ENCODE measurements at places on chromosomes 5 and 9.

DNA sequence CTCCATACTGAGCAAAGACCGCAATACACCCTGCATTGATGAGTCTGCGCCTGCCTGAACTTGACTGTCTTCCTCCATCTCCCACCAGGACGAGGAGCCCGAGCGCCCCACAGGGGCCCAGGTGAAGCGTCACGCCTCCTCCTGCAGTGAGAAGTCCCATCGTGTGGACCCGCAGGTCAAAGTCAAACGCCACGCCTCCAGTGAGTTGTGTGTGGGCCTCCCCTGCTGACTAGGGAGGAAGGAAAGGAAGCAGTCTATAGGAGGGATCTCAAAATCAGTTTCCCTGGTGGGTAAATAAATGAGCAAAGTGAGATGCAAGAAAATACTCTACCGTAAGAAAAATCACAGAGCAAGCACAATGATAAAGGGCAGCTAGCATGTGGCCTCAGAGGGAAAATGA lies 22.8 kb upstream of the GRPEL2 start:
- H3K4me1 ChIP-seq, result no peaks in the 10 kb centered on the region
- no peak overlapping the region for H3K27ac ChIP-seq

DNA sequence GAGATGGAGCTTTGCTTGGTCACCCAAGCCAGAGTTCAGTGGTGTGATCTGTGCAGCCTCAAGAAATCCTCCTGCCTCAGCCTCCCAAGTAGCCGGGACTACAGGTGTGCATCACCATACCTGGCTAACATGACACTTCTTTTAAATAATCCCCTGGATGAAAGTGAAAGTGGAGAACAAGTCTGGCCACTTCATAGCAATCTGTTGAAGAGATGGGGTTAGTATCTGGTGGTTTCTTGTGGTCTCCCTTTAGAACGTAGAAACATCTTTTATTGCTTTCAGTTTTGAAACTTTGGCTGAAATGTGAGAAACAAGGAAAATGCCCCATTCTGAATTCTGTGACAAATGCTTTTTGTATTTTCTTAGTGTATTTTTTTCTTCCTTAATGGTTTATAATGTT lies 452.5 kb upstream of the RIOK2 start:
- no peak for DNase-seq
- no peaks in the 10 kb centered on the region for H3K36me3 ChIP-seq
- no peak overlapping the region for H3K4me3 ChIP-seq
- peaks cover 4% of the 10 kb centered on the region for H3K4me1 ChIP-seq
- H3K27ac ChIP-seq, result no peak overlapping the region
- no peaks in the 10 kb centered on the region for H3K27me3 ChIP-seq

- H3K4me1 ChIP-seq, result no peaks in the 10 kb centered on the region
- no peak overlapping the region for H3K27ac ChIP-seq
- no peaks in the 10 kb centered on the region for H3K27me3 ChIP-seq
- no peak overlapping the region for H3K4me3 ChIP-seq
- no peaks in the 10 kb centered on the region for H3K36me3 ChIP-seq
Measured at GRCh38 chr5:17455942-17456341, 42.1 kb upstream of the TAF11L2 start.

- no peaks in the 10 kb centered on the region for H3K4me1 ChIP-seq
- no peak for DNase-seq
- no peaks in the 10 kb centered on the region for H3K36me3 ChIP-seq
- H3K27me3 ChIP-seq, result peaks cover 30% of the 10 kb centered on the region
- H3K4me3 ChIP-seq, result no peak overlapping the region
Measured at GRCh38 chr5:170493028-170493820, 10.6 kb upstream of the KCNIP1 start.

DNA sequence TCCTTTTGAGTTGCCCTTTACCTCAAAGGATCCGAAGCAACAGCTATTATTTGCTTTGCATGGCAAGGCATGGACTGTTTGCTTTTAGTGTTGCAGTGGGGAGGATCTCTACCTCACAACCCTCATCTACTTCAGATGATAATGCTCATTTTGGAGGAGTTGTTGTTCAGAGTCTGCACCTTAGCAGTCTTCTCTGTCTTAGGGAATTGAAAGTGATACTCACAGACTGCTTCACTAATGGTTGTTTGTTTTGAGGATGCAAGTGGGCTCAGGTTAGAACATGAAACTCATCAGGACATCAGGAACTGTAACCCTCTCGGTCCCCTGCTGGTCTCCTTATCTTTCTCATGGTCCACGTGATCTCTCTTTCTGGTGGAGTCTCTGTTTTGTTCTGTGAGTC lies 172.9 kb upstream of the ANKH start:
- no peaks in the 10 kb centered on the region for H3K4me1 ChIP-seq
- H3K27me3 ChIP-seq, result no peaks in the 10 kb centered on the region
- DNase-seq, result no peak
- no peak overlapping the region for H3K27ac ChIP-seq
- no peak overlapping the region for H3K4me3 ChIP-seq

DNA sequence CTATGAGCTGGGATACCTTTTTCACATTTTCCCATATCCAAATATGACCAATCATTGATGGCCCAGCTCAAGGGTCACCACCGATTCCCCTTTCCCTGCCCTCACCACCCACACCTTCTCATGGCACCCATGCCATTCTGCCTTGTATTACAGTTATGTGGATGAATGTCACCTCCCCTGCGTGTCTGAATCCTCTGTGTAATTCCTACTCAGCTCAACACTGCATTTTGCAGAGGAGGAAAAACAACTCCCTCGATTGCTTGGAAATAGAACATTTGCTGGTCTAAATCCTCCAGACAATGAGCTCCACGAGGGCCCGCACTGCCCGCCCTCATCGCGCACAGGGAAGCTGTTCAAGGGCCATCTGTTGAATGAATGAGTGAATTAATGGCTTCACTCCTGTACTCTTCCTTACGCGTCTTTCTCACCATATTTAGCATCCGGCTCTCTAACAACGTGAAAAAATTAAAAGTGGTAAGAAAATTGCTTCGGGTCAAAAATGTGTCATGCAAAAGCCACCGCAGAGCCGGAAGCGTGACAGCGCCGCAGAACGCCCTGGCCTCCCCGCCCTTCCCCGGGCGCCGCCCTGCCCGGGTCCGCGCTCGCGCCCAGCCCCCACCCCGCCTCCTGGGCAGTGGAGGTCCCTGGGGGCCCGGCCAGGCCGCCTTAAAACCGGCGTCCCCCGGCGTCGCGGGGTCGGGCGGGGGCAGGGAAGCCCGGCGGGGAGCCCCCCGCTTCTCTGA lies 704 bp downstream of the SUSD1 start:
- peaks cover 31% of the 10 kb centered on the region for H3K36me3 ChIP-seq
- peak overlapping the region; percentile 88 for H3K27ac ChIP-seq
- peaks cover 56% of the 10 kb centered on the region for H3K4me1 ChIP-seq
- DNase-seq, result peak; percentile 86

DNA sequence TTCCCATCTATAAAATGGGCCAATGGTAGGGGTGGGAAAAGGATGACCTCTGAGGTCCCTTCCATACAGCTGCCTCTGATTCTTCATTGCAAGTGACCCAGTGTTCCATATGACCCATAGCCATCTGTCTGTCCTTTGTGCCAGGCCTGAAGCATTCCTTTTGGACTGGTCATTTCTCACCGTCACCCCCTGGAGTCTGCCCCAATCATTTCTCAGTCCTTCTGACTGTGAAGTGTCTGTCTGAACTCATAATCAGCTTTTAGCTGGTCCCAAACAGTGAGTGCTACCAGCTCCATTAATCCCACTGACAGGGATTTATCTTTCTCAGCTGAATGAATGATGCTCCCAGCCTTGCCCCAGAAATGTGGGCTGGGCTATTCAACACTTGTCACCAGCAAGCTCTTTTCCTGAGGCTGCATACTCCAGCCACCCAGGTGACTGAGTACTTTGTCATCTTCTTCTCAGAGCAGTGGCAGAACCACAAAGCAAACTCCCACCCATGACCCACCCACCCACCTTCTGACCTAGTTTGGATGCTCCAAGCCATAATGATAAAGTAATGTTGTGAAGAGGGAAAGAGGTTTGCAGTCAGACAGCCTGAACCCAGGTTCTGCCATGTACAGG lies 37.4 kb downstream of the KCNIP1 start:
- H3K4me1 ChIP-seq, result no peaks in the 10 kb centered on the region
- no peak overlapping the region for H3K27ac ChIP-seq
- peaks cover 24% of the 10 kb centered on the region for H3K27me3 ChIP-seq
- no peak for DNase-seq
- no peak overlapping the region for H3K4me3 ChIP-seq

GRCh38 chr5:19910136-19910535 lies 77.9 kb downstream of the CDH18 start:
- H3K27ac ChIP-seq, result no peak overlapping the region
- DNase-seq, result no peak
- H3K27me3 ChIP-seq, result no peaks in the 10 kb centered on the region

GRCh38 chr9:79694208-79694607 lies 122.4 kb downstream of the TLE4 start:
- DNase-seq, result no peak
- peaks cover 2% of the 10 kb centered on the region for H3K27me3 ChIP-seq
- H3K4me3 ChIP-seq, result no peak overlapping the region
- peaks cover 47% of the 10 kb centered on the region for H3K4me1 ChIP-seq
- H3K36me3 ChIP-seq, result peaks cover 37% of the 10 kb centered on the region

DNA sequence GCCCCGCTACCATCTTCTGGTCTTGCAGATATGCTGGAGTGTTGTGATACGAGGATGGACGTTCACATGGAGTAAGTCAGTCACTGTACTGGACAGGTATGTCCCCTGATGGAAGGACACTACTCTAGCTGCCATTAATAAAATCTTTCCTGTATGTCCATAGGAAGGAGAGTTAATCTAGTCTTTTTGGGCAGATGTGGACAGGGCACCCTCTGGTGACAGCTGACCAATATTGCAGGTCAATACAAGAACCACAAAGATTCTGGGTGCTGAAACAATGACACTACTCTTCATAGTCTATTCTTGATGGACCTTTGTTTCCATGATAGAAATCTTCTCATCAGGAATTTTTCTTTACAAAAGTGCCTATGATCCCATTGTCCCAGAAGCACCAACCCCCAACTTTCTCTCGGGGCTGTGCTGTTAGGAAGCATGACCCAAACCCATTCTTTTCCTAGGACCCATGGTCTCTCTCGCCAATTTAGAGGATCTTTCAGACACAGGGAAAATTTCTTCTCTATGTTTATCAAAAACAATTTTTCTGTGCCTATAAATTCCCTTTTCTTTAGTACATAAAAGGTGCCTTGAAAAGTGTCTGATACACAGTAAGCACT lies 376.9 kb downstream of the DTWD2 start:
- H3K27me3 ChIP-seq, result no peaks in the 10 kb centered on the region
- H3K4me3 ChIP-seq, result no peak overlapping the region
- DNase-seq, result no peak
- H3K4me1 ChIP-seq, result no peaks in the 10 kb centered on the region

- no peak overlapping the region for H3K27ac ChIP-seq
- no peak overlapping the region for H3K4me3 ChIP-seq
- peaks cover 18% of the 10 kb centered on the region for H3K4me1 ChIP-seq
- peaks cover 10% of the 10 kb centered on the region for H3K27me3 ChIP-seq
Measured at GRCh38 chr5:172280929-172281328, 2.6 kb downstream of the UBTD2 start.

DNA sequence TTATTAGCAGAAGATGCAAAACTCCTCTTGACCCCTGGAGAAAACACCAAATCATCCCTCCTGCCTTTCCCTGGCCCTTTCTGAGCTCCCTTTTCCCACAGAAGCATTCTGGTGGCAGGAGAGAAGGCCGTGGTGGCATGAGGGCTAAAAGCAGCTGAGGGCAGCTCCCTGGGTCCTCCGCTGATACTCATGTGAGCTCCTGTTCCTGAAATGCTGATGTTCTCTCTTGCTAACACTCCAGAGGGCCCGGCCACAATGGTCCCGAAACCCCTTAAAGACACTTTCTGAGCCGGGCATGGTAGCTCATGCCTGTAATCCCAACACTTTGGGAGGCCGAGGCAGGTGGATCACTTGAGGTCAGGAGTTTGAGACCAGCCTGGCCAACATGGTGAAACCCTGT lies 183.1 kb downstream of the HSPA4 start:
- no peak for DNase-seq
- H3K27me3 ChIP-seq, result peaks cover 2% of the 10 kb centered on the region
- no peaks in the 10 kb centered on the region for H3K36me3 ChIP-seq
- H3K4me3 ChIP-seq, result no peak overlapping the region

- no peak overlapping the region for H3K4me3 ChIP-seq
- H3K27ac ChIP-seq, result no peak overlapping the region
- peaks cover 33% of the 10 kb centered on the region for H3K4me1 ChIP-seq
- no peaks in the 10 kb centered on the region for H3K27me3 ChIP-seq
- no peaks in the 10 kb centered on the region for H3K36me3 ChIP-seq
Measured at GRCh38 chr5:78979117-78979742, 5.9 kb downstream of the ARSB start.

DNA sequence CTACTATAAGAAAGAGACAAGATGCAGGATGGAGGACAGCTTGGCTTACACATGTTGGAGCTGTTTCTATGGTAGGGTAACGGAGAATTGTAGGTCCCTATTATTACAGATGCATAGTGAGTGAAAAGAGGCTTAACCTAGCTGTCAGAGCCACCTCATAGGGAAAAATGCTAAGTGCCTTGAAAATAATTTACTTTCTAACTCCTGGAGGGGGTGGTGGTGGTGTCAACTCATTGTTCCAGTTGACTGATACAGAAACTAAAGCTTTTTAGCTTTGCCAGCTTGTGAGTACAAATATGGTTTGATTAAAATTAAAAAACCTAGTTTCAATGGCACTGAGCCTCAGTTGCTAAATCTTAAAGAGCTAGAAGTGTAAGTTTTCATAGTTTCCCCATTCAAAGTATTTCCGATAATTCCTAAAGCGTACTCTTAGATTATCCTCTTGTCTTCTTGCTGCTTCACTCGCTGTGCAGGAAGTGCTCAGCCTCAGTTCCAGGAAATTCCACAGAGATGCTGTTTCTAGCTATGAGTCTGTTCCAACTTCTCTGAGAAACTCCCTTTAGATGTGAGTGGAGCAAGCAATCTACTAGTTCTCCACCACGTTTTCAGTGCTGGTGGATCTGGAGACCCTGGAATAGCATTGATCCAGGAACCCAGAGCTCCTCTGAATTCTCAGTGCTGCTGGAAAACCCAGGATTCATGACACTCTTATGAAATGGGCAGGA lies 265.2 kb downstream of the DMAC1 start:
- no peak overlapping the region for H3K27ac ChIP-seq
- peaks cover 12% of the 10 kb centered on the region for H3K27me3 ChIP-seq
- H3K4me3 ChIP-seq, result peak overlapping the region; percentile 28
- peaks cover 21% of the 10 kb centered on the region for H3K4me1 ChIP-seq
- no peak for DNase-seq

Measured in activated naive CD8-positive, alpha-beta T cell treated with anti-CD3 and anti-CD28 coated beads, Interleukin-2, amount 10 ng/mL, durations not matched to agents 7 days and 5 days (primary cell).